Activated B cell treated with CpG ODN at 0.5 μM for 24 hours (primary cell): ENCODE measurements at places on chromosomes 3 and 15. TPM values are rescaled to one million over a fixed set of nuclear protein-coding genes. Genes with fewer than 3 reads are reported as not detected.
A peak's percentile ranks its signal among the peaks of the same experiment; 100 is the strongest.

DNA sequence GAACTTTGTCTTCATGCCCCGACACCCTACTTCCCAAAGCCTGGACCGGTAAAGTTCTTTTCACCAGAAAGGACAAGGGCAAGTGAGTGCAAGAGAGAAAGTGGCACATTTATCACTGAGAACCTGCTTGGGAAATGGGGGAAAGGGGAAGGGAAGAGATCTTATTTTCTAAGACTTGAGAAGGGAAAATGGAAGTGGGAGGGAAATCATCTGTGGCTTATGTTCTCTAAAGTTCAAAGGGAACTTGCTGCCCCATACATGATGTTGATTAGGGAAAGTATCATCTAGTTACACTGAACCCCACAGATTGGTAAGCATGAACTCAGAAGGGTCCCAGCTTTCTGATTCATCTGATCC is 199.5 kb upstream of the LPP start:
- no peak for DNase-seq
- no peak overlapping the region for H3K4me3 ChIP-seq
- peaks cover 31% of the 10 kb centered on the region for H3K4me1 ChIP-seq
- peaks cover 5% of the 10 kb centered on the region for H3K27me3 ChIP-seq

- DNase-seq: no peak
- H3K4me3 ChIP-seq: no peak overlapping the region
- H3K36me3 ChIP-seq: no peaks in the 10 kb centered on the region
- no peak overlapping the region for H3K27ac ChIP-seq
- no peaks in the 10 kb centered on the region for H3K4me1 ChIP-seq
Measured at GRCh38 chr3:79286882-79287281, 480.9 kb downstream of the ROBO1 start.

DNA sequence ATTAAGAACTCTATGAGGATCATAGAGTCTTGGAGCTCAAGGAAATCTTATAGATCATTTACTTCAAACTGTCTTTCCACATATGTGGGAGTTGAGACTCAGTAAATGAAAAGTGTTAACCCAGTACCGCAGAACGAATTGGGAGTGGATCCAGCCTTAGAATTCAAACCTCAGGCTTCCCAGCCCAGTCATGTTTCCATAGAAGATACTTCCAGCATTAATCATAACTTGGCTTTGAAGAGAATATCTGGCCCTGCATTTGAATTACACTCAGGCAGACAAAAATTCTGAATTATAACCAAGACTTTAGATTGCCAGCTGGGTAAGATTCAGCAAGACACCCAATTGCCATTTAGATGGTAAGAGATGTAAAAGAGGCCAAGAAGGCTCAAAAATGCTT is 972.0 kb downstream of the TUSC7 start:
- no peak overlapping the region for H3K4me3 ChIP-seq
- no peak for DNase-seq
- no peaks in the 10 kb centered on the region for H3K27me3 ChIP-seq
- no peak overlapping the region for H3K27ac ChIP-seq

DNA sequence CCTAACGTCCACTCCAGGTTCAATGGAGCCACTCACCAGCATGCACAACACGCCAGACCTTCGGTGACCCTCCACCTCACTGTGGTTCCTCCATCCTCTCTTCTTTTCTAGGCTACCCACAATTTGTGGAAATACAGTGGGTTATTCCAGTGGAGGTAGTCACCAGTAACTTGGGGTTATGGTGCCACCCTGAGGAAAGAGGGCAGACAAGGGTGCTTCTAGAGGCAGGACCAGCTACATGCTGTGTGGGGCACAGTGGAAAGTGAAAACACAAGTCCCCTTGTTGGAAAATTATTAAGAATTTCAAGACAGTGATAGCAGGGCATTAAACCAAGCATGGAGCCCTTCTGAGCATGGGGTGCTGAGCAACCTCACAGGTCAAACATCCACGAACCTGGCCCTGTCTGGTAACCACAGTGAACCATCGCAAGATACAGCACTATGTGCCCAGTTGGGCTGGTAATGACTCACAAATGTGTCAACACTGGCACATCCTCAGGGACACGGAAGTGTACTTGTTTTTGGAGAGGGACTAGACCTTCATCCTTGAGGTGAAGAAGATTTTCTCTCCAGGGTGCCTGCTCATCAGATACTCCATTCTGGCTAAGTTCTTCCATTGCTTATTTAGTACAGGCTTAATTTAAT is 166.7 kb downstream of the STT3B start:
- H3K4me3 ChIP-seq: no peak overlapping the region
- peak overlapping the region; percentile 5 for H3K27ac ChIP-seq
- peaks cover 62% of the 10 kb centered on the region for H3K36me3 ChIP-seq
- DNase-seq: no peak
- H3K4me1 ChIP-seq: peaks cover under 1% of the 10 kb centered on the region

GRCh38 chr3:126474498-126475412 is 936 bp downstream of the ZXDC start:
- H3K4me3 ChIP-seq: peak overlapping the region; percentile 84

DNA sequence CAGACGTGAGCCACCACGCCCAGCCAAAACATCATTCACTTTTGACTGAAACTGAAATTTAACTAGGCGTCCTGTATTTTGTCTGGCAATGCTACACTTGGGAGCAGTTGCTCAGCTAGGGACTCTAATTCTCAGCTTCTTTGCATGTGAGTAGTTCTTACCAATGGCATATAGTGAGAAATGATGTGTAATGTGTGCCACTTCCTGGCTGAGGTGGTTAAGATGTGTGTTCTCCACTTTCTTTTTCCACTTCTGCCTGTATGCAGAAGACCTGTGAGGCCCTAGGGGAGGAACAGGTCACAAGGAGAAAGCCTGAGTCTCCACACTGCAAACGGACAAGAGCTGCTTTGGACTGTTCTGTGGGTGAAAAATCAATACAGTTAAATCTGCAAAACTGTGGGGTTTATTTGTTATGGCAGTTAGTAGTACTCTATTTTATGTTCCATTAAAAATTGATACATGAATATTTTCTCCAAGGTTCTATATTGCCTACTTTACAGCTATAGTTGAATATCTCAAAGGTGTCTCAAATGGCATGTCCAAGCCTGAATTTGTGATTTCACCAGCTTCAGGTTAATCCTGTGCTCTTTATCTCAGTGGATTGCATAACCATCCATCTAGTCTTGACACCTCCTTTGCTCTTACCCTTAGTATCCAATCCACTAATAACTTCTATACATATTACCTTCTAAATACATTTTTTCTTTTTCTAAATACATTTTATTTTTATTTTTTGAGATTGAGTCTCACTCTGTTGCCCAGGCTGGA is 59.3 kb downstream of the NR1D2 start:
- H3K4me3 ChIP-seq: no peak overlapping the region
- H3K4me1 ChIP-seq: peaks cover 1% of the 10 kb centered on the region
- DNase-seq: no peak
- H3K27me3 ChIP-seq: peaks cover 3% of the 10 kb centered on the region
- no peak overlapping the region for H3K27ac ChIP-seq

DNA sequence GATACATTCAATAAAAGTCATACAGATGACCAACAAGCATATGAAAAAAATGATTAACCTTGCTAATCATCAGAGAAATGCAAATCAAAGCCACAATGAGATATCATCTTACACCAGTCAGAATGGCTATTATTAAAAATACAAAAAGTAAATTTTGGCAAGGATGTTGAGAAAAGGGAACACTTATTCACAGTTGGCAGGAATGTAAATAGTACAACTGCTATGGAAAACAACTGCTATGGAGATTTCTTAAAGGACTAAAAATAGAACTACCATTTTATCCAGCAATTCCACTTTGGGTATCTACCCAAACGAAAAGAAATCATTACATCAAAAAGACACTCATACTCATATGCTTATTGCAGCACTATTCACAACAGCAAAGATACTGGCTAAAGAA is 1121.8 kb downstream of the TBL1XR1 start:
- no peaks in the 10 kb centered on the region for H3K4me1 ChIP-seq
- H3K36me3 ChIP-seq: no peaks in the 10 kb centered on the region
- H3K27me3 ChIP-seq: no peaks in the 10 kb centered on the region
- no peak for DNase-seq

- H3K4me3 ChIP-seq: peak overlapping the region; percentile 59
- H3K27ac ChIP-seq: peak overlapping the region; percentile 47
- H3K27me3 ChIP-seq: no peaks in the 10 kb centered on the region
- peaks cover 48% of the 10 kb centered on the region for H3K4me1 ChIP-seq
- peaks cover 36% of the 10 kb centered on the region for H3K36me3 ChIP-seq
Measured at GRCh38 chr3:88151358-88151757, 1.6 kb downstream of the C3orf38 start.

DNA sequence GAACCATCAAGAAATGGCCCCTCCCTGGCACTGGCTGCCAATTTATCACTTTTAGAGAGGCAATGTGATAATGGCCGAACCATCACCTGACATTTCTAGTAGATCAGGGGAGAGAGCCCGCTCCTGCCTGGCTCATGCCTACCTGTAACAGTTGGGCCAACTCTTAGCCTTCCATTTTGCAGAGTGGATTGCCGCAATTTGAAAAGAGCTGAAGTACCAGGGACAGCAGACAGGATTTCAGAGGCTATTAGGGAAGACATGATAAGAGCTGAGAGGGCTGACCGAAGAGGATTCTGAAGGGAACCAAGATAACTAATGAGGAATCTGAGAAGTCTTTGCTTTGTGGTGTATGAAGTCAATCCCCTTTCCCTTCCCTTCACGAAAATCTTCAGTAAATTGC is 121.2 kb upstream of the ANKRD28 start:
- no peaks in the 10 kb centered on the region for H3K4me1 ChIP-seq
- no peaks in the 10 kb centered on the region for H3K27me3 ChIP-seq
- no peaks in the 10 kb centered on the region for H3K36me3 ChIP-seq
- no peak for DNase-seq

GRCh38 chr15:81092559-81092902 is 41.5 kb upstream of the CFAP161 start:
- peaks cover 56% of the 10 kb centered on the region for H3K27me3 ChIP-seq
- no peak for DNase-seq
- H3K4me3 ChIP-seq: no peak overlapping the region
- no peaks in the 10 kb centered on the region for H3K36me3 ChIP-seq

DNA sequence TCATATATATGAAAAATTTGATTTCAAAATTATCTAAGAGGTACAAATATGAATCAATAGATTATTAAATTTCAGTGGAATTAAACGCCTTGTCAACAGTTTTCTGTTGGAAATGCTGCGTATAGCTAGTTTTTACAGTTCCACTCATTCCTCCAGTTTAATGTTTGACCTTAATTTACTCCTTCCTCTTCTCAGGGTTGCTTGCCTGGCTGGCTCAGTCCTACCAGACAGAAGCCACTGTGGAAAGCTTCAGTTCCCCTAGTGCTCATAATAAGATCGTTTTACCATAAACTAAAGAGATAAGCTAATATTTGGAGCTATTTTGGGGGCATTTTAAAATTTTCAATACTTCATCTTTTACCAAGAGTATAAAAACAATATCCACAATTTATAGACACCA is 22.8 kb downstream of the EMC7 start:
- no peak overlapping the region for H3K4me3 ChIP-seq
- H3K27me3 ChIP-seq: no peaks in the 10 kb centered on the region
- no peak for DNase-seq

GRCh38 chr3:173284301-173284700 is 113.2 kb upstream of the NLGN1 start:
- H3K4me1 ChIP-seq: no peaks in the 10 kb centered on the region
- H3K27me3 ChIP-seq: no peaks in the 10 kb centered on the region
- H3K27ac ChIP-seq: no peak overlapping the region
- H3K4me3 ChIP-seq: no peak overlapping the region
- DNase-seq: no peak
- H3K36me3 ChIP-seq: no peaks in the 10 kb centered on the region

DNA sequence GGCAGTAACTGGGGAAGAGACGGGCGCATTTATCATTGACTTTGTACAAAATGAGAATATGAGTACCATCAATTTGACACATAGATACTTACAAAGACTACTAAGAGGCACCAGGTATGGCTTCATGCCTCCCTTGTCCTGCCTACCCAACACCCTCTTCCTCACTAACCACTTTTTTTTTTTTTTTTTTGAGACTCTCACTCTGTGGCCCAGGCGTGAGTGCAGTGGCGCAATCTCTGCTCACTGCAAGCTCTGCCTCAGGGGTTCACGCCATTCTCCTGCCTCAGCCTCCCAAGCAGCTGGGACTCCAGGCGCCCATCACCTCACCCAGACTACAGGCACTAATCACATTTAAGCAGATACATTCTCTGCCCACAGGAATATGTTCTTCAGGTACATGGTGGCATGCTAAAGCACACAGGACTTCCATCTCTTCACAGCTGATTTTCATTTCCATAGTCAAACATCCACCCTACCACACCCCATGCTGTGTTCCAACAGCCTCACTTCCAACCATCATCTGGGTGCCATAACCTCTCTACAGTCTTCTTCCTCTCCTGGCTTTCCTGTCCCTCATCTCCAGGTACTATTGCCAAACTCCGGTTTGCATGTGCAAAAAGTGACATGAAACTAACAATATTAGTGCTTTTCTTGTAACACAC is 41.7 kb downstream of the RAB27A start:
- no peak overlapping the region for H3K4me3 ChIP-seq
- H3K27me3 ChIP-seq: no peaks in the 10 kb centered on the region
- H3K27ac ChIP-seq: no peak overlapping the region
- no peak for DNase-seq
- H3K4me1 ChIP-seq: peaks cover 20% of the 10 kb centered on the region

DNA sequence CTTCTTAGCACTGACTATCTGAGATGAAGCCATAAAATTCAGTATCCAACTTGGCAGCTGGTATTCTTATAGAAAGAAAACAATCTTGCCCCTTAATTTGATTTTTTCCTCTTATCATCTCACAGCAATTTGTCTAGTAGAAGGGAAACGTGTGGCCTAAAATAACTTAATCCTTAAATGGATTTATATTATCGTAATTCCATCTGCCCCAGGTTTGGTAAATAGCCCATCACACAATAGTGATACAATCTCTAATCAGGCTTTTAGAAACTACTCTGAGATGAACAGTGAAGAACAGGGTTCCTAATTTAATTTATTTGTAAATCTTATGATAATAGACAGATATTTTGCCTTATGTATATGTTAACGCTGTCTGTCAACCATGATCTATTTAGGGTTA is 24.8 kb downstream of the PEX5L start:
- H3K27me3 ChIP-seq: no peaks in the 10 kb centered on the region
- no peak for DNase-seq
- H3K27ac ChIP-seq: no peak overlapping the region

SUSD5 gene
- 0.05 and 0.33 TPM in 2 replicates for total RNA-seq

PLA2G4B gene
- total RNA-seq: 5.3 and 8.2 TPM in 2 replicates

TYRO3 gene
- total RNA-seq: 0.22 TPM in 1 of 2 replicates, not detected in the other

LRRIQ4 gene
- 0.29 and 0.40 TPM in 2 replicates for total RNA-seq

WNT5A gene
- total RNA-seq: not detected in 2 replicates

CLDN18 gene
- total RNA-seq: not detected in 2 replicates

PDHB gene
- total RNA-seq: 63.0 and 67.3 TPM in 2 replicates

RNU5B-1 gene
- total RNA-seq: 32.5 TPM in 1 of 2 replicates, not detected in the other

SLC9C1 gene
- total RNA-seq: 0.24 and 0.58 TPM in 2 replicates

BTLA gene
- total RNA-seq: 49.8 and 53.2 TPM in 2 replicates

IQCF5 gene
- not detected in 2 replicates for total RNA-seq

TNK2 gene
- 108 and 132 TPM in 2 replicates for total RNA-seq

GOLGA8J gene
- 0.22 TPM in 1 of 2 replicates, not detected in the other for total RNA-seq
